ENCODE measurements at places on chromosomes 11 and 22.

DNA sequence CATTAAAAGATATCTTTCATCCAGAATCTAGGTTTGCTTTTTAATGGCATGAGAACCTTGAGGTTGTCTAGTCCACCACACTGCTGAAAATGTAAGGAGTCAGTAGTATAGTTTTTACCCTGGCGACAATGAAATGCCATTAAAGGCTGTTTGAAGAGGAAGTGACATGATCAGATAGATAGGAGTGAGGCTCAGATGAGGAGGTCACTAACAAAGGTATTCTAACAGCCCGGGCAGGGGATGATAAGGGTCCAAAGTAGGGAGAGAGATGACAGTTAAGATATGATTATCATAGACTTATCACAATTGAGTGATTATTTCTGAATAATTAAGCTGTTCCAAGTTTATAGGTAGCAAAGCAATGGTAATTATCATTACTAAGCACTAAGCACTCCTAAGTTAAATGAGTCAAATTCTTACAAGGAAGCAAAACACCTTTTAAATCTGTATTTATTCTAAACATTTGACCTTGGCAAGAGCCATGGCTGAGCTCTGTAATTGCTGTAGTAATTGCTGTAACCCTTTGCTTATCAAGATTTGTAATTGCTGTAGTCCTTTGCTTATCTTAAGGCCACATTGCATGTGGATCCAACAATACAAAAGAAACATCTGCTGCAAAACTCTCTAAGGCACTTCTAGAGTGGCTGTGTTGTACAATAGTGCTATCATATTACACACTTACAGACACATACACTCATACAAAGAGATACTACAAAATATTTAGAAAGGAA is 92.6 kb downstream of the ENTHD1 start:
- no peak for DNase-seq

DNA sequence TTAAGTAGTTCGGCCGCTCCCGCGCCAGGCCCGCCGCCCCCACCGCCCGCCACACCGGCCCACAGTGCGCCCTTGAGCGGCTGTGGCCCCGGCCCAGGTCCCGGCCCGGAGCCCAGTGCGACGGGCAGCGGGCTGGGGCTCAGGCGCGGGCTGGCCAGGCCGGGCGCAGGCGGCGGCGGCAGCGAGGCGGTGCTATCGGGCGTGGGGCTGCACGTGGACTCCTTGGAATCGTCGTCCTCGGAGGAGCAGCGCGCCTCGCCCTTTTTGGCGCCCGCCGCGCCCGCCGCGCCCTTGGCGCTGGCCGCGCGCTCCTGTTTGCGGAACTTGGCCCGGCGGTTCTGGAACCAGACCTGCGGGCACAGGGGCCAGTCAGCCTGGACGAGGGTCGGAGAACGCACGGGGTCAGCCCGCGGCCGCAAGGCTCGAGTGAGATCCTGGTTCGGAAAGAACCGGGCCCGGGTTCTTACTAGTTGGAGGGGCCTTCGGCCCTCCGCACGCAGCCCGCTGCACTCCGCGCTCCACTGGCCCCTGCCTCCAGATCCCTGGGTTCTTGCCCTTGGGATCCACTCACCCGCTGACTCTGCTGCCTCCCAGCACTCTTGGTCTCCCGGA is 4.0 kb downstream of the PHOX2A start:
- peak; percentile 32 for DNase-seq

- no peak for DNase-seq
Measured at GRCh38 chr11:17927041-17927440, 85.8 kb downstream of the SERGEF start.

DNA sequence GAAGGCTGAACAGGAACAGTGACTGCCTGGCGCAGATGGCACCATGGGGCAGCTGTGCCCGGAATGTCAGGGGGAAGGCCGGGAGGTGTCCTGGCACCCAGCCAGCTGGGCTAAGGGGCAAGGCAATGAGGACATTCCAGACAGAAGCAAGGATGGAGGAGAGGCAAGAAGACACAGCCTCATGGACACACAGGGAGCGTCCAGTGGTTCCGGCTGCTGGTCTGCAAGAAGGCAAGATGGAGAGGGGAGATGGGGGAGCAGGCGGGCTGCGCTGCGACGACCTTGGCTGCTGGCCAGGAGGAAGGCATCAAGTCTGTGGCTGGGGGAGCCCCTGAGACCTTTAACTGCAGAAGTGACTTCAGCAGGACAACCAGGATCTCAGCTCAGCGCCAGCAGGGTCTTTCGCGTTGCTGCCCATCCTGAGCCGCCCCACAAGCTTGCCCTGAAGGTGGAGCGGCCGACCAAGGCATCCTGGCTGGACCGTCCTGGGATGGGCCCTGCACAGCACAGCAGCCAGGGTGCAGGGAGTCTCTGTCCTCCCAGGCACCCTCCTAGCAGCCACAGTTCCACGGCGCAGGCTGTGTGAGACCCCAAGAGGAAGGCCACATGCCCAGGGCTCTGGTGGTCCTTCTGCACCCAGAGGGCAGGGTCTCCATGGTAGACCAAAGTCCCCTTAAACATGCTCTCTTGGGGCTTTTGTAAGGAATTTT is 531.7 kb downstream of the BRD1 start:
- no peak for DNase-seq

DNA sequence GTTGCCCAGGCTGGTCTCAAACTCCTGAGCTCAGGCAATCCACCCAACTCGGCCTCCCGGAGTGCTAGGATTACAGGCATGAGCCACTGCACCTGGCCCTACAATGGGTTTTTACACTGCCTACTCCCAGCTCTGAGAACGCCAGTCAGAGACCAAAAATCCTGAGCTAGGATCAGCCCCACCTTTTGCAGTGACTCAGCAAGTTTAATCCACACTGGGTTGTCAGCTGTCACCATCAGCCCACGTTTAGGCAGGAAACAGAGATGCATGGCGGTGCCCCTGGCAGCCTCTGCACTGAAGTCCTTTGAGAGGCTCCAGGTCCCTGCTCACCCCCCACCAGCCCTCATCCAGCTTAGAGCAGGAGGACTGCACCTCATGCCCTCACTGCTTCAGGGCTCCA is 117.6 kb downstream of the ARHGAP8 start:
- DNase-seq, result no peak

GRCh38 chr11:23113887-23114216 is 253.6 kb upstream of the CCDC179 start:
- no peak for DNase-seq

DNA sequence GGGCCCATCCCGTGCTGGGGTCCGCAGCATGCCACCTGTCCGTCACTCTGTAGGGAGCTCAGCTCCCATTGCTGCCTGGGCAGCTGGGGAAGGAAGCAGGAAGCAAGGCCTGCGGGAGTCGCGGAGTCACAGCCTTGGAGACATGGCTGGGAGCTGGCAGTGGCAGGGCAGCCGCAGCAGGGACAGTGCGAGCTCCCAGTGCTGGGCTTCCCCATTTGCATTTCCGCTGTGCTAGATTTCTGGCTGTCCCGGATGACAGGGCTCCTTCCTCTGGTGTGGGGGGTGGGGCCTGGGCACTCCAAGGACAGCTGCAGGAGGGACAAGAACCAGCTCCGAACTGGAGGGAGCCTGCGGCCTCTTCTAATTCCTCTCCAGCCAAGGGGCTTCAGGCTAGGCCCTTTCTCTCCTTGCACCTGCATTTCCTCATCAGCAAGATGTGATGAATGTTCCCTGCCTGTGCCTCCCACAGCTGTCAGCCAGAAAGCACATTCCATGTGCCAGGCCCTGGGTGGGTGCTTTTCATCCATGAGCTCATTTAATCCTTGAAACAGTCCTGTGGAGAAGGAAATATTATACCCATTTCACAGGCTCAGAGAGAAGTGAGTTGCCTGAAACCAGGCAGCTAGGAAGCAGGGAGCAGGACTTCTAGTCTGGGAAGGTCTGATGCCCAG is 48.0 kb downstream of the MYO7A start:
- no peak for DNase-seq

GRCh38 chr22:31579835-31580242 is 82.2 kb downstream of the PISD start:
- no peak for DNase-seq

DNA sequence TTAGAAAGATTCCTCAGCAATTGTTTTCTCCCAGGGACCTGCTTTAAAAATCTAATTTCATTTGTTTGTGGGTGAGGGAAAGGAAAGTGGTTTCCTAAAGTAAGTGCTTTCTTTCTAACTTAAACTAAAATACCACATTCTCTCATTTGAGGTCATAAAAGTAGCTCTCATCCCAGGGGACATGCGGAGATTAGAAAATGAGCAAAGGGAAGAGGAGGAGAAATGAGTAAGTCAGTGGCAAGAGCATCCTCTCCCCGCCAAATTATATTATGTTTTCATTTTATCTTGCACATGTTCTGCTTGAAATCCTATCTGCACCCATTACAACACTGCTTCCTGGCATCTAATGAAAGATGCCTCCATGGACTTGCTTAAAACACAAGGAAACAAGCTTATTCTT is 191.4 kb downstream of the ARHGAP42 start:
- DNase-seq, result no peak

DNA sequence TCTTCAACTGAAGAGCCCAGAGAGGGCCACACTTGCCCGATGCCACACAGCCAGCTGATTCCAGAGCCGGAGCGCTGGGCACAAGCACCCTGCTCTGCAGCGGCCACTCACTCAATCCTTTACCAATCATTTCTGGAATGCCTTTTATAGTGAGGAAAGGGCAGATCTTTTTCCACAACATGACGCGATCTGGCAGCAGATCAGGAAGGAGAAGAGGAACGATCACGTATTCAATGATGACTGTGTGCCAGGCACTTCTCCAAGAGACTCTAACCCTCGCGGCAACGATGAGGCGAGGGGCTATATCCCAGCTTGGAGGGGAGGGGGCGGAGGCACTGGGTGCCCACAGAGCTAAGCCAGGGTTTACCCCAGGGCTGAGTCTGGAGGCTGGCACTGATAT is 56.3 kb upstream of the TCF20 start:
- DNase-seq, result no peak

GRCh38 chr11:72637198-72637597 is 37.0 kb downstream of the PDE2A start:
- DNase-seq, result no peak

DNA sequence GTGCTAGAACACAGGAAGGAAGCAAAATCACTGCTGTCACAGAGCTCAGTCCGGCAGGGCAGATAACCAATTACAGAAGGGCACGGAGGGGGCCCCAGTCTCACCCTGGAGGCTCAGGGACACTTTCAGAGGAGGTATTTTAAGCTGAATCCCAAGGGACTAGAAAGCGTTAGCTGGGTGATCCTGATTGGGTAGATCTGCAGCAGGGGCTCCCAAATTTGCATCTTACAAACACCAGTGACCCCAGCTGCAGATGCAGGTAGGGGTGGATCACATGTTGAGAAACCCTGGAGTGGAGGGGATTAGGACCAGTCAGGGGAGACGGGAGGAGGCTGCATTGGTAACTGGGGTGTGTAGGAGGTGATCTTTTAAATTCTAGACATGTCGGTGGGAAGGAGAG is 91.4 kb downstream of the CSNK2A3 start:
- DNase-seq, result no peak

DNA sequence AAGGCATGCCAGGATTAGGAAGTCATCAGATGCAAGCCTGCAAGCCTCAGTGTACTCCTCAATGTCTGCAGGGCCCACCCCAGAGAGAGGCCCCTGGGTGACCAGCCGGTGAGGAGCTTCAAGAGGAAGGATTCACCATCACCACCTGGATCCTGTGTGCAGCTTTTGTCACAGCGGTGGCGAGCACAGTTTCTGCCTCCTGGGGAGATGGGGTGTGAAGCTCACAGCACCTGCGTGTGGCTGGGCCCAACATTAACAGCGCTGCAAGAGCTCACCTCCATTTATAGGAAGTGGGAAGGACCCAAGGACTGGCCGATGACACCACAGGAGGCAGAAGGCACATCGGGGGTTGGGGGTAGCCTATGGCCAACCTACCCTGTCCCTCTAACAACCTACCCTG is 235.3 kb downstream of the CTTN start:
- no peak for DNase-seq

GRCh38 chr11:17353821-17354600 is 2.4 kb downstream of the NCR3LG1 start:
- no peak for DNase-seq

DNA sequence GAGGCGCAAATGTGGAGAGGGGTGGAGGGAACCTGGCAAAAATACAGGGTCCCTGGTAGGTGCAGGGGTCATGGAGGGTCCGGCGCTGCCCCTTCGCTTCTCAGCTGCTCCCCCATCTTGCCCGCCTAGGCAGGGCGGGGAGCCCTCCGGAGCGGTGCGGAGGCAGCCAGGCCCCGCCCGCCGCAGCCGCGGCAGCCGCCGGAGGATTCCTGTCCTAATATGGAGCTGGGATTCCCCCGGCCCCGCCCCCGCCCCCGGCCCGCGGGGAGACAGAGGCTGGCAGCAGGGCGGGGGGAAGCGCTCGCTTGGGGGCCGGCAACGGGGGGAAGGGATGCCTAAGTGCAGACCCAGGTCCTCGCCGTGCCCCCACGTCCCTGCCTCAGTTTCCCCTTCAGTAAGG is 1.0 kb upstream of the NPAS4 start:
- peak; percentile 22 for DNase-seq

DNA sequence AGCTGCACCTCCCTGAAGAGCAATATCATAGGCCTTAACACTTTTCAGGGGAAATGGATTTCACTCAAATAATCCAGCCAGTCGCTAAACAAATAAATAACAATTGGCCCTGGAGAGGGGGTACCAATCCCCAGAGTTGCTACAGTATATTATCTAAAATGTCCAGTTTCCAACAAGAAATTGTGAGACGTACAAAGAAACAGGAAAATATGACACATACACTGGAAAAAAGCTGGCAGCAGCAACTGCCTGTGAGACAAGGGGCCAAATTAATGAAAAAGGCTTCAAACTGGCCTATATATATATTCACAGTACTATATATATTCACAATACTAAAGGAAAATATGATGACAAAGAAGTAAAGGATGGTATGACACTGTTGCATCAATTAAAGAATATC is 4.0 kb downstream of the NF2 start:
- DNase-seq, result no peak
